Progenitor cell of endocrine pancreas (in vitro differentiated cells): ENCODE measurements at places on chromosomes 7 and 10.

DNA sequence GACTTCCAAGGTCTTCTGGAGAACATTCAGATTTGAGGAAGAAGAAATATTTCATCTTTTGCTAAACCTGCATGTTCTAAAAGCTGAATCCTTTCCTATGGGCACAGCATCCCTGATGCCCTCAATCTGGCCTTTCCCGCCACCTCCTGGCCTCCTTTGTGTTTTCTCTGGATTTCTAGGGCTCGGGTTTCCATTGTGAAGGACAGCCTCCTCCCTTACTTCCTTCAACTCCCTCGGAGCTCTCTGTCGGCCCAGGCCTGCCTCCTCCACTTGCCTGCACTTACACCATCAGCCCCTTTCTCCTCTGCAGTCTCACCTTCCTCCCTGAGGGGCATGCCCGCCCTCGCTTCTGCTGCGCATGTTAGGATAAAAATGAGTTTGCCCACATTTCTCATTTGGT, 75.4 kb downstream of the WIPF3 start:
- DNase-seq = no peak

DNA sequence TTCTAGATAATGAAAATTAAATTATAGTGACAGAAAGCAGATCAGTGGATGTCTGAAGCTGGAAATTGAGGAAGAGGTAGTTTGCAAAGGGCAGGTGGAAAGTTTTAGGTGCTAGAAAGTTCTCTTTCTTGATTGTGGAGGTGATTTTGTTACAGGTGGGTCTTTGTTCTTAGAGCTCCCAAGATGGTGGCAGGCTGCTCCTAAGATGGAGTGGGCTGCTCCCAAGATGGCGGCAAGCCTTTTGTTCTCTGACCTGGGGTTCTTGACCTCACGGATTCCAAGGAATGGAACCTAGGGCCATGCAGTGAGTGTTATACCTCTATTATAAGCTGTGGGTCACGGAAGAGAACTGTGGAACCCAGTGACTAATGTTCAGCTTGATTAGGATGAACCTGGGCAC, 32.5 kb downstream of the SUGCT start:
- no peak for DNase-seq

- no peak for DNase-seq
Observed at GRCh38 chr7:143519411-143520131, 41.9 kb downstream of the TAS2R41 start.

DNA sequence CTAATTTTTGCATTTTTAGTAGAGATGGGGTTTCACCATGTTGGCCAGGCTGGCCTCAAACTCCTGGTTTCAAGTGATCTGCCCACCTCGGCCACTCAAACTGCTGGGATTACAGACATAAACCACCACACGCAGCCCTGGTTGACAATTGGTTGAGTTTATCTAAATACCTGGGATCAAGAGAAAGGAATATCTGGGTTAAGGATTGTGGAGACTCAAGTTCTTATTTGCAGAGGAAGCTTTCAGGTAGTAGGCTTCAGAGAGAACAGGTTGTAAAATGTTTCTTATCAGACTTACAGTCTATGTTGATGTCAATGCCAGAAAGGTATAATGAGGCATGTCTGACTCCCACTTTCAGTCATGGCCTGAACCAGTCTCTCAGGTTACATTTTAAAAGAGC, 5.9 kb upstream of the TMEM254 start:
- DNase-seq = no peak

DNA sequence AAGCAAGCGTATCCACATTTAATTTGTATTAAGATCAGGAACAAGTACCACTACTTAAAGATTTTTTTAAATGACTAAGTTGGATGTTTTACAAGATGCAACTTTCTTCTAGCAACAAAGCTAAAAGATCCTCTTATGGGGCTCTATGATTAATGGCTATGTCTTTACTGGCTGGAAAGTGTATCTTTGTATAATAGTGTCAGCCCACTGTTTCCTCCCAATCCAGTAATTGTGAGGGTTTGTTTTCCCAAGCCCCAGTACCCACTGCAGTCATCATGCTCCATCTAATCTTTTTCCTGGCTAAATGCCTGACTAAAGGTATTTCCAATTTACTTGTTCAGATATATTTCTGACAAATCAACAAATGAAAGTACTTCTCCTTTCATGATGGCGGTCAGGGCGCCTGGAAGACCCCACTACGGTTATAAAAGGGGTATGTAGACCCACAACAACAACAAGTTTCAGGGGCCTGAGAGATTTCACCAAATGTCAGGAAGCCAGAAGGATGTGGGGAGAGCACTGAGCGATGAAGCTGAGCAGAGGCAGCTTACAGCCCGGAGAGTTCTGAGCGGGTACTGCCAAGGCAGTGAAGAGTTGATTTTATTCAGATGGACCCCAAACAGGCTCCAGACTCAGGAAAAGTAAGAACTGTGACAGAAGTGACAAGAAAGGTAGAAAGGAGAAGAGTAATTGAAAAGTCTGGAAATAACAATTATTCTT, 222.6 kb upstream of the KLF14 start:
- no peak for DNase-seq

GRCh38 chr10:26800468-26800867, 60.3 kb downstream of the ABI1 start:
- DNase-seq = no peak

GRCh38 chr7:94423863-94424735, 29.4 kb downstream of the COL1A2 start:
- no peak for DNase-seq
